ENCODE measurements at places on chromosomes 3 and 15.

GRCh38 chr3:25468866-25469319 is 40.8 kb downstream of the RARB start:
- no peak for DNase-seq

- DNase-seq, result no peak
These were observed 3.5 kb upstream of the GALNT15 start for GRCh38 chr3:16171009-16171408.

GRCh38 chr3:42752961-42753360 is 20.1 kb downstream of the CCDC13 start:
- no peak for DNase-seq

DNA sequence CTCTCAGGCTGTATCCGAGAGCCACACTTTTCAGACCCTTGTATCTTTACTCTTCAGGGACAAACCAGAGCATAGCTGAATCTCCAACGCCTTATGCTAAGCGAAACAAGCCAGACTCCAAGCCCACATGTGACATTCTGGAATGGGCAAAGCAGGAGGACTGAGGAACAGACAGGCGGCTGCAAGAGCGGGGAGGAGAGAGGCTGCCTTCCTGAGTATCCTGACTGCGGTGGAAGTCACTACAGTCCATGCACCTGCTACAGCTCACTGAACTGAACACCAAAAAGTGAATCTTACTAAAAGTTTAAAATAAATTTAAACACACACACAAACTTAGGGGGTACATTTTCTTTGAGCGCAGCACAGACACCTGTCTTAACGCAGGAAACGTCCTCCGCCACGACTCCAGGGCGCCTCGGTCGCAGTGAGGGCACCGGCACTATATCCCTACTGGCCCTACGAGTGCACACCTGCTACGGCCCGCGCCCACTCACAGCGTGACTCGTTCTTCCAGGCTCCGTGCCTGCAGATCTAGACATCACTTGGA is 1.4 kb downstream of the CYFIP1 start:
- DNase-seq, result no peak

- peak; percentile 17 for DNase-seq
These were observed 67.9 kb downstream of the ULK4 start for GRCh38 chr3:41893977-41894376.

GRCh38 chr3:56590814-56591213 is 33.8 kb downstream of the CCDC66 start:
- DNase-seq, result no peak

DNA sequence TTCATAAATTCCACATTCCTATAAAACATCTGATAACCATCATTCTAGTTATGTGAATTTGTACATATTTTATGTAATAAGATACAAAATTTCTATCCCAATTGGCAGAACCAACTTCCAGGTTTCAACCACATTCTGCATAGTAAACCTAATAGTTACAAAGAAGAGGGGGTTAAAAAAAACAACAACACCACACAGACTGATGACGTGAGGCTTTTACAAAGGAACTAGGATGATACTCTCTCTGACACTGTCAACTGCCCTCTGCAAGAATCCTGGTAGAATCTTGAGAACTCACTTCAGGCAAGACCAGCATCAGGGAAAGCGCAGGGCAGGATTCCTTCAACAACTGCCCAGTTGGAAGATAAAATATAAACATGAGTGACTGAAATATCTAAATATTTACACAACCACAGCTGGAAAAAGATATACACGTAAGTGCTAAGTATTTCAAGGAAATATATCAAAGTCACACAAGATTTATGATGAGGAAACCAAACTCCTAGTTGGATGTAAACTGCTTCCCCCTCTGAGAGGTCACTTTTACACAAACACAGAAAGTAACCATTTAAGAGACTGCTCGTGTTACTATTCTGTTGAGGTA is 816.4 kb downstream of the ROBO1 start:
- no peak for DNase-seq

DNA sequence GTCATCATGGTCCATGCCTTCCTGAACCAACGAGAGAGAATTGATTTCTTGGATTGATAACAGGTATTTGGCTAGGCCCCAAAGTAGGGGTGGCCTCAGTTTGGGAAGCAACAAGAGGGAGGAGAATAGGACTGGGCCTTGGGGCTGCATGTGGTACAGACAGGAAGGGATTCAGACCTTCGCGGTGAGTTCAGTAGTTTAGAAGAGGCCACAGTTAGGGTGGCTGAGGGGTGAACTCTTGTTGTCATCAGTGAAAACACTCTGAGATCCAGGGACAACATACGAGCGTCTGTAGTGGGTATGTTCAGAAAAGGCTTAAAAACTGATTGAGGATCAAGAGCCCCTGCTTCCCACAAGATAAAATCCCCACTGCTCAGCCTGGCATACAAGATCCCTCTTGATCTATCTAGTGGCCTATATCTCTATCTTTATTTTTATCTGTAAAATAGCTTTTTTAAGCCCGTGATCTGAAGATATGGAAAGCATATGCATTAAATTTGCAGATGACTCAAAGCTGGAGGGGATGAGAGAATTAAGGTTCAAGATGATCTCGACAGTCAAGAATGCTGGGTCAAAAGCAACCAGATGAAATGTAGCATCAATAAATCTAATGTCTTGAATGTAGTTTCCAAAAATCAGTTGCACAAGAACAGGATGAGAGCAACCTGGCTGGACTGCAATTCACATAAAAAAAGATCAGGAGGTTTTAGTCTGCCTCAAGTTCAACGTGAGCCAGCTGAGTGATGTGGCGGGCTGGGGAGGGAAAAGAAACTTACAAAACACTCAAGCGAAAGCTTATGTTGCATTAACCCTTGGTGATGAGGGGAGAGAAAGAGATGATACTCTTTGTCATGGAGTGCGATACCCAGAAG is 221.1 kb upstream of the TLE3 start:
- no peak for DNase-seq

- DNase-seq, result no peak
These were observed at the start of gene BNC1 for GRCh38 chr15:83284559-83285283. Gene BNC1, minus strand, starts transcription at chr15:83284664. Its CDS starts 36 bp downstream, at chr15:83284628.

- DNase-seq, result no peak
These were observed 13.4 kb downstream of the SCAMP5 start for GRCh38 chr15:75008629-75009326.

DNA sequence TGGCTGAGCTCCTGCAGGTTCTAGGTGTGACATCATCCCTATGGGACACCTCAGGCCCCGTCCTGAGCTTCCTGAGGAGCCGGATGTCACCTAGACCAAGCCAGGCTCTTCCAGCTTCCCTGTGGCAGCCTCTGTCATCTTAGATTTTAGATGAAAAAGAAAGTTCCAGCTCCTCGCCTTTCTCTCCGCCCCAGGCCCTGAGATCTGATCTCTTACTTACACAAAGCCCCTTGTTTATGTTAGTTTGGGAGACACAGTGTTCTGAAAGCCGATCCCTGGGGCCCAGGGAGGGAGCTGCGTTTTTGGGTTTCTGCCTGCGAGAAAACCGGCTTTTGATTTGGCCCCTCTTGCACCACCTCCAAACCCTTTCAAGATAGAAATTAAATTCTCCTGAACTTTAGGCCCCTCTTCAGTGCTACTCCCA is 40.2 kb upstream of the FAM107A start:
- DNase-seq, result no peak

DNA sequence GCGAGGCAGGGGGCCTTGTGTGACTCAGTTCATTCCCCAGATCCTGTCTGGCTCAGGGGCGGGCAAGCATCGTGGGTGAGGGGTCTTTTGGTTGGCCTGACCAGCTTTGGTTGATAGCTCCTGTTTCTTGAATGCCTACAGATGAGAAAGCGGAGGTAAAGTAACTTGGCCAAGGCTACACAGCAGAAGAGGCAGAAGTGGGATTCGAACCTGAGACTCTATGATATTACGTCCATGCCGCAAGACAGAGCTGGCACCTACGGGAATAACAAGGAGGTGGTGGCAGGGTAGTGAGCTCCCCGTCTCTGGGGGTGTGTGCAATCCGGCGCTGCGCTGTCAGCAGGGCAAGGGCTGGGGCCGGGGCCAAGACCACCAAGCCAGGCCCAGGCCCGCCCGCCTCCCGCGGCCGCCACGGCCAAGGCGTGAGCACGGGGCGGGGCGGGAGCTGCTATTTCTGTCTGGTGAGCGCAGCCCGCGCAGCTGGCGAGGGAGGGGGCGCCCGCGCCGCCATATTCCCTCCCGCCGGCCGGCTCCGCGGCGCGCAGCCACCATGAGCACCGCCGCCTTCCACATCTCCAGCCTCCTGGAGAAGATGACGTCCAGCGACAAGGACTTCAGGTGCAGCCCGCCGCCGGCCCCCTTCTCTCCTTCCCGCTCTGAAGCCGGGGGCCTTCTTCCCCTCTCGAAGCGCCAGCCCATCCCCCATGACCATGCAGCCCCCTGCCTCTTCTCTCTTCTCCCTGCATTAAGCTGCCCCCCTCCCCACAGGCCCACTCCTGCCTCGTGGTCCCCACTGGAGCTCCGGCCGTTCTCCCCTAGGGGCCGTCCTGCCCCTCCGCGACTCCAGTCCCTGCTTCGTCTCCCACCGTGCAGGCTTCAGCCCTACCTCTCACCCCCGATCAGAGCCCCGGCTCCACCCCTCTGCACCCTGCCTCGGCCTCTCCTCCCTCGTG is at the start of gene CAND2:
TSS of gene CAND2 (plus strand) at position 510 of the 953 bp plus-strand sequence. CDS start at position 551, 41 bp downstream.
- DNase-seq, result peak; percentile 31

GRCh38 chr3:123305192-123305591 is 103.4 kb downstream of the SEC22A start:
- DNase-seq, result no peak

DNA sequence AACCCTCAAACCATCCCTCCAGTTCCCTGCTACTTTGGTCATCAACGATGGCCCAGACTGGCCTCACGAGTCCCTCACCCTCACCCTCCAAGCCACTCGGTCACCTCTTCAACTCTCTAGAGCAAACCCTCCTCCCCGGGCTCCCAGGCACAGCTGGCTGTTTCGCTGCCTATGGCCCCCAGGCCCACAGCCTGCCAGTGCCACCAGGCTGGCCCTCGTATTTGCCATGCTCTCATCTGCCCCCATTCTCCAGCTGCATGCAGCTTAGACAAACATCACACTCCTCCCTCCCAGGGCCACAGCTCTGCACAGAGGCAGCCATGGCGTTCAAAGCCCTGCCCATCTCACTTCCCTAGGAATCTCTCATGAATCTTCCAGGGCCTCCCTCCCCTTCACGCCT is 13.8 kb downstream of the RAB43 start:
- DNase-seq, result no peak

DNA sequence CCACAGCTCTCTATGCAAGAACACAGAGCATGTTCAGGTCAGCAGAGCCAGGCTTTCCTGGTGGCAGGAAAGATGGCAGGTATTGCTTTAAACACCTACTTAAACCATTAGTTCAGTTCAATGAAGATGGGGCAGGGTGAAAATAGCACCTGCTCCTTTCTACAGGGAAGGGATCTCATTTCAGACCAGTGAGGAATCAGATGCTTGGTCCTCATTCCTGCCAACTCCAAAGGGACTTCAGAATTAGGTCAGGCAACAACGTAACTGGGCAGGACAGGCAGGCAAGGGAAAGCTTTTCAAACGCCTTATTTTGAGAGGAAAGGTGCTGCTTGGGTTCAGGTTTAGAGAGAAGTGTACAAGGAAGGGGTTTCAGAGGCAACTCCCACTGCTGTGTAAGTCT is 12.6 kb upstream of the RPS17 start:
- no peak for DNase-seq

- no peak for DNase-seq
These were observed 70.5 kb upstream of the HACD2 start for GRCh38 chr3:123655400-123655799.

- no peak for DNase-seq
These were observed 103.1 kb upstream of the BCL6 start for GRCh38 chr3:187848401-187848800.

- peak; percentile 85 for DNase-seq
These were observed 162.4 kb upstream of the CFAP20DC start for GRCh38 chr3:59212128-59212779.

DNA sequence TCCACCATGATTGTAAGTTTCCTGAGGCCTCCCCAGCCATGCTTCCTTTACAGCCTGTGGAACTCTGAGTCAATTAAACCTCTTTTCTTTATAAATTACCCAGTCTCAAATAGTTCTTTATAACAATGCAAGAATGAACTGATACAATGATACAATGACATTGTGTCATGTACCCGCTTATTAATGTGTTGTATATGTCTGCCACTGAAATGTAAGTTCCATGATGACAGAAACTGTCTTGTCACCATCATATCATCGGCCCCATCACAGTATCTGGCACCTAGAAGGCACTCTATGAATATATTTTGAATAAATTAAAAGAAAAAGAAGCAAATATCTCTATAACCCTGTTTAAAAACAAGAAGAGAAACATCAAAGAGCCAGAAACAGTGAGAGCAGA is 29.6 kb downstream of the FEZF2 start:
- no peak for DNase-seq

DNA sequence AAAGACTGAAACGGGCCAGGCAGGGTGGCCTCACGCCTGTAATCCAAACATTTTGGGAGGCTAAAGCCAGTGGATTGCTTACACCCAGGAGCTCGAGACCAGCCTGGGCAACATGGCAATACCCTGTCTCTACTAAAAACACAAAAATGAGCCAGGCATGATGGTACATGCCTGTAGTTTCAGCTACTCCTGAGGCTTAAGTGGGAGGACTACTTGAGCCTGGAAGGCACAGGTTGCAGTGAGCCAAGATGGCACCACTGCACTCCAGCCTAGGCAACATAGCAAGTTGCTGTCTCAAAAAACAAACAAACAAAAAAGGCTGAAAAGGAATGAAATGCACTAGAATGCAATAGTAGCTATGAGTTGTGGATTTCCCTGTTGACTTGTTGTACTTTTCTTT is 94.7 kb downstream of the STAG1 start:
- DNase-seq, result no peak

GRCh38 chr3:38614651-38615352 is 34.7 kb downstream of the SCN5A start:
- no peak for DNase-seq

DNA sequence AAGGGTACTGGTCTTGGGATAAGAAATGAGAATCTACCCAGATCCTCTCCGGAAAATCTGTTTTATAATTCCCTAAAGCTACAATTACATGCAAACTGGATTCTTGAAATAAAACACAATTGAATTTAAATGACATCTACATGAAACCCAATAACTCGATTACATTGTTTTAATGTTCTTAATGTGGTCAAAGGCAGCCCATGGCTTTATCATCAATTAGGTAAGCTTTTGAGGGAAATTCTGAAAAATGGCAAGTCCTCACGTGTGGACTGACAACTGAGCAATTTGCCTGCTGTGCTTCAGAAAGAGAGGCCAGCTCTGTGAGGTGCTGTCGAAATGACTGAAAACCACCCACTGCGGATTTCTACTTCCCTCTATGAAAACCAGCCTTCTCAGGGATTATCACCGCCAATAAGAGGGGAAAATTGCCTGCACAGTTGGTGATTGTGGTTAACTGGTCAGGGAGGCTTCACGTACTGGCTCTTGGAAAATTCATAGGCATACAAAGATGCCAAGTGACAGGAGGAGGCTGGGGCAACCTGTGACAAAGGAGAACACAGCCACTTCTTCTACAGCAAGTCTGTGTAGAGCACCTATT is 200.8 kb upstream of the SLCO3A1 start:
- no peak for DNase-seq

All from spinal cord (tissue), 10 donors.